ENCODE measurements at places on chromosomes 12 and 14. TPM values are rescaled to one million over a fixed set of nuclear protein-coding genes. Genes with fewer than 3 reads are reported as not detected.

The FGF6 gene
- total RNA-seq: not detected

The RBMS2 gene
- total RNA-seq: 12.9 TPM

The DPPA3 gene
- total RNA-seq: 0.25 TPM

The LYZ gene
- not detected for total RNA-seq

DNA sequence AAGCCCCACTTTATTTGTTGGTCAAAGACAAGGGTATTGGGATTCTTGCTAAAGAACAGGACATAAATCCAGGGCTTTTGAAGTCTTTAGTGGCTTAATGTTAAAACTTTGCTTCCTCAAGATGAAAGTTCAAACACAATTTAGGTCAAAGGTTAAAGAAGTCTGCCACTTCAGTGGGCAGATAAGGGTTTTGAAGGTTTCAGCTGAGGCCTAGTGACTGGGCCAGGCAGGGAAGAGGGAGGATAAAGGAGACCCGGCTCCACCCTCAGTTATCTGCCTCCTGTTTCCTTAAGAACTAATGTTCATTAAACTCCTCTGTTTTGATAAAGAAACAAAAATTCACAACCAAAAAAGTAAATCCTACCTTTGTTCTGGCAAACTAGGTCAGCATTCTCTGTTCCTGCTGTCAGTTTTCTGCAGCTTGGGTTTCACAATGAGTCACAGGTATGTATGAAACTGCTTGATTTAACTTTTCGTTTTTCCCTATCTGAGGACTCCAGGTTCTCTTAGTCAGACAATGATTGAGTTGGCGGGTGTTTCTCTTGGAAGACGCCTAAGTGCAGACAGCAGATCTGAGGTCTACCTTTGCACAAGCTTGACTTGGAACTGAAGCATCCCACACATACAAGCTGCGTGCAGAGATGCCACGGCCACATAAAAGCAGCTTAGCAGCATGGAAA is 208.3 kb downstream of the EXOC5 start:
- peak; percentile 44 for DNase-seq

GRCh38 chr12:4215229-4216186 is 58.1 kb upstream of the CCND2 start:
- no peak for DNase-seq

DNA sequence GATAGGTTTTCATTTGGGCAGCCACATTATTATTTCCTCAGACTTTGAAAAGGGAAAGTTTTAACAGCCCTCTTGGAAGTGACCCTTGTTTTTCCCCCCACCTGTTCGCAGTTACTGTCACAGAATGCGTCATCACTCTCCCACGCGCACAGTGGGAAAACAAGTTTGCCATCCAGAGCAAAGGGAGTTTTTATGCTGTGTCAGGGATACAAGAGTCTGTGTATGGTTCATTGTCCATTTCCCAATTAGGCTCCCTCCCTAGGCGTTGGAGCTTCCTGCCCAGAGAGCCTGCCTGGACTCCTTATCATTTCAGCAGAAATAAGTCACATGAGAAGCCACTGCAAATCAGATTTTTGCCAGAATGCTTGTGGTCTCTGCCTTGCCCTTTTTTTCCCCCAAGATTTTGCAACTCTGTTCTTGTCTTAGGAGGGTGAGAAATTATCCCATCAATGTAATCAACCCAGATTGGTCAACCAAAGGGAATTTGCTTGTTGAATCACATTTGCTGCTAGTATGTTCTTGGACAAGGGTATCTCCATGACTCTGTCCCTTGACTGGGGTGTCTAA is 104.1 kb downstream of the IGF1 start:
- DNase-seq: no peak

GRCh38 chr14:65213316-65213715 is 111.0 kb upstream of the MAX start:
- DNase-seq: no peak

Measured in neural progenitor cell (in vitro differentiated cells).